Retinal pigment epithelial cell (primary cell): ENCODE measurements at places on chromosomes 13 and 19.

GRCh38 chr13:114115191-114115671, 17.2 kb downstream of the RASA3 start:
- no peak for DNase-seq

GRCh38 chr13:51158365-51158764, 47.3 kb upstream of the C13orf42 start:
- no peak for DNase-seq

- DNase-seq, result no peak
Observed at GRCh38 chr13:24005755-24006281, 108.5 kb upstream of the C1QTNF9B start.

- no peak for DNase-seq
Observed at GRCh38 chr19:48686088-48686487, 9.7 kb upstream of the FUT2 start.

DNA sequence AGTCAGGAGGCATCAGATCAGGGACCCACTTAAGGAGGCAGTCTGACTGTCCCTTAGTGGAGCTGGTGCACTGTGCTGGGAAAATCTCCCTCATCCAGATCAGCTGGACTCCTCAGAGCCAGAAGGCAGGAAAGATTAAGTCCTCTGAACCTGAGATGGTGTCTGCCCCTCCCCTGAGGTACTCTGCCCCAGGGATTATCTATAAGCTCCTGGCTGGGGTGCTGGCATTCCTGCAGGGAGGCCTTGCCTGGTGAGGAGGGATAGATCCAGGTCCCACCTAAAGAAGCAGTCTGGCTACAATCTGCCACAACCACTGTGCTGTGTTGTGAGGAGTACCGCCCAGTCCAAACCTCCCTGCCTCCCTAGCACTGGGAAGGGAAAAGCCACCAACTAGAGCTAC, 81.2 kb downstream of the NHLRC3 start:
- DNase-seq, result peak; percentile 30

DNA sequence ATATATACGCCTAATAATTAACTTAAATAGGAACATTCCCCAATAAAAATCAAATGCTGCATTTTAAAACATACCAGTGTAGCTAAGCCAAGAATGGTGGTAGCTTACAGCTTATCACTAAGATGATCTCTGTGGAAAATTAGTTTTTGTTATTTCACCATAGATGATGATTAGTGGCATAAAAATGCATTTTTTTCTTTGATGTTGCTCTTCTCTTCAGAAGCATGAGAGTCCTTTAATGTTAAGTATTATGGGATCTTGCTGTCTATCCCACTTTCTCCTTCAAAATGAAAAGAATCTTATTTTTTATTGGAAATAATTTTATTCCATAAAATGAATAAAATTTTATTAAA, 731.0 kb downstream of the SLITRK1 start:
- DNase-seq, result peak; percentile 2

GRCh38 chr13:29479716-29480492, 115.6 kb downstream of the SLC7A1 start:
- DNase-seq, result no peak

DNA sequence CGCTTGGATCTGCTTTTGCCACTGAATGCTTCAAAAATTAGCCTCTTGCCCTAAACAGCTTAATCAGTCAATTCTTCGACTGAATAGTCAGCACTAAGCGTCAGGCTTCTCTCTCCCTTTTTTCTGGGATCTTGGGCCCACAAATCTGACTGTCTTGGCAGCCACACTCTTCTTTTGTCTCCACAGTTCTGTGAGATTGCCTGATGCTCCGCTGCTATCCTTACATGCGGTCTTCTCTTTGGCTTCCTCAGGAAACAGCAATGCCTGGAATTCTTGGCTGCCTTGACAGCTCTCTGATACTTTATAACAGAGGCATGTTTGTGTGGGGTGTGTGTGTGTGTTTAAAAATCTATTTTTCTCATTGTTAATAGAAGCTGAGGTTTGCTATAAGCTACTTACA, 32.6 kb downstream of the ERCC5 start:
- DNase-seq, result peak; percentile 6

- DNase-seq, result no peak
Observed at GRCh38 chr19:8302357-8302691, 5.8 kb downstream of the CD320 start.

DNA sequence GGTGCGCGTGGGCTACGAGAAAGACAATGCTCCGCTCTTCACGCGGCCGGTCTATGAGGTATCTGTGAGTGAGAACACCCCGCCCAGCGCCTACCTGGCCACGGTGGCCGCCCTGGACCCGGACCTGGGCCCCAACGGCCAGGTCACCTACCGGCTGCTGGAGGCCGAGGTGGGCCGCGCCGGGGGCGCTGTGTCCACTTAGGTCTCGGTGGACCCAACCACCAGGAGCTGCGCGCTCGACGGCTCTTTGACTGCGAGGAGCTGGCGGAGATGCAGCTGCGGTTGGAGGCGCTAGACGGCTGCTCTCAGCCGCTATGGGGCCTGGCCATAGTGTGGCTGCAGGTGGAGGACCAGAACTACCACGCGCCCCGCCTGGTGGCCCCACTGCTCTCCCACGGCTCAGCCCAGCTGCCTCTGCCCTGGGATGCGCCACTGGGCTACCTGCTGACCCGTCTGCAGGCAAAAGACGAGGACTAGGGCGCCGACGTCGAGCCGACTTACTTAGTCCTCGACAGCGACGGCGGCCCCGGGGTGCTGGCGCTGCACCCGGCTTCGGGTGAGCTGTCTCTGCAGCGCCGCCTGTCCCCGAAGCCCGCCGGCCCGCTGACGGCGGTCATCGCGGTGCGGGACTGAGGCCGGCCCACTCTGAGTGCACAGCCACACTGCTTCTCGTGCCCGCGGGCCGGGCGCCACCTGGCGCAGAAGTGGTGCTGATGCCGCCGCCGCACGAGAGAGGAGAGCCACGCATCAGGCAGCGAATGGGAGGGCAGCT, 173.0 kb downstream of the OLFM4 start:
- DNase-seq, result no peak

DNA sequence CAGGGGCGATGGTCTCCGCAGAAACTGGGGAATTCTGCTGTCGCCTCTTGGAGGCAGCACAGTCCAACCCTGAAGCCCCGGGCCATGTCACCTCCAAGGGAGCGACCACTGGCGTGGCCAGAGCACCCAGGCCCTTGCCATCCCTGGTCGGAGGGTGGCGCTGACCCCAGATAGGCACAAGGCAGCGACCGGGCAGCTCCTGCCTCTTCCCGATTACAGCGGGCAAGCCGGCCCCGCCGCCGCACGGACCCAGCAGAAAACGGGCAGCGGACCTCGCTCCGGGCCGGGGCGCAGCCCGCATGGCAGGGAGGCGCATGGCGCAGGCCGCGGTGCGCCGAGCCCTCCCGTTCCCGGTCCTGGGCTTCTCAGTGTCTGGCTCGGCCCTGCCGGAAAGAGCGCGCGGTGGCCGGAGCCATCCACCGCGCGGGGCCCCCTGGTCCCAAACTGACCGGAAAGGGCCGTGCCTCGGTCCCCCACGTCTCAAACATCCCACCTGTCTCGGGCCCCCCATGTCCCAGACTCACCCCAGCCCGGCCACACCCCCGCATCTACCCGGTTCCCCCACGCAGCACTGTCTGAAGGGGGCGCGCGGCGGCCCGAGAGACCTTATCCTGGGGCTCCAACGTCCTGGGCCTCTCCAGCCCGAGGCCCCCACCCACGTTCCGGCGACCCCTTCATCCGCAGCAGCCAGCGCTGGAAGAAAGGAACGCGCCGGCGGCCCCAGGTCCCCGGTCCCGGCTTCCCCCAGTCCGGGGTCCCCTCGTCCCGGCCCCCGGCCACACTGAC, 727 bp downstream of the CERS1 start:
- DNase-seq, result no peak

- DNase-seq, result no peak
Observed at GRCh38 chr13:46606970-46607369, 54.0 kb downstream of the LRCH1 start.

DNA sequence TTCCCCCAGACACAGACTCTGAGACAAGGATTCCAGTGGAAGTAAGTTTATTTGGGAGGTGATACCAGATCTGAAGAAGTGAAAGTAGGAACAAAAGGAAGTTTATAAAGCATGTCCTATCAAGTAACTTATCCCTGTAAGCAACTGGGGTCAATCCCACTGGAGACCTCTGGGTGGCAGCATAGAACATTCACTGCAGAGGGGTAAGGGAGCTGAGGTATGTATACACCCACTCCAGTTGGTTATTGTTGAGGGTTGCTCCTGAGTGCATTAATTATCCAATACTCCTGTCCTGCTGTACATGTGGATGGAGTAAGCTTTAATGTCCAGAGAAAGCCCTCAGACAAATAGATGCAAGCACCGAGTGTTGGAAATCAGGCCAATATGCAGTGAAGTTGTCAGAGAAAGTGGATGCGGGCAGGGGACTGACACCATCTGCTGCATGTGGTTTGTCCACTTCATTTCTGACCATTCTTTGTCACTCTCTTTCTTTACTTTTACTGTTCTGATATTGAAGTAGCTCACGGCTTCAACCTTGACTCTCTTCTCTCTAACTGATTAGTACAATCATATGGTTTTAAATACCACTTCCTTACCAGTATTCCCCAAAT, 46.7 kb downstream of the NOTCH3 start:
- no peak for DNase-seq

DNA sequence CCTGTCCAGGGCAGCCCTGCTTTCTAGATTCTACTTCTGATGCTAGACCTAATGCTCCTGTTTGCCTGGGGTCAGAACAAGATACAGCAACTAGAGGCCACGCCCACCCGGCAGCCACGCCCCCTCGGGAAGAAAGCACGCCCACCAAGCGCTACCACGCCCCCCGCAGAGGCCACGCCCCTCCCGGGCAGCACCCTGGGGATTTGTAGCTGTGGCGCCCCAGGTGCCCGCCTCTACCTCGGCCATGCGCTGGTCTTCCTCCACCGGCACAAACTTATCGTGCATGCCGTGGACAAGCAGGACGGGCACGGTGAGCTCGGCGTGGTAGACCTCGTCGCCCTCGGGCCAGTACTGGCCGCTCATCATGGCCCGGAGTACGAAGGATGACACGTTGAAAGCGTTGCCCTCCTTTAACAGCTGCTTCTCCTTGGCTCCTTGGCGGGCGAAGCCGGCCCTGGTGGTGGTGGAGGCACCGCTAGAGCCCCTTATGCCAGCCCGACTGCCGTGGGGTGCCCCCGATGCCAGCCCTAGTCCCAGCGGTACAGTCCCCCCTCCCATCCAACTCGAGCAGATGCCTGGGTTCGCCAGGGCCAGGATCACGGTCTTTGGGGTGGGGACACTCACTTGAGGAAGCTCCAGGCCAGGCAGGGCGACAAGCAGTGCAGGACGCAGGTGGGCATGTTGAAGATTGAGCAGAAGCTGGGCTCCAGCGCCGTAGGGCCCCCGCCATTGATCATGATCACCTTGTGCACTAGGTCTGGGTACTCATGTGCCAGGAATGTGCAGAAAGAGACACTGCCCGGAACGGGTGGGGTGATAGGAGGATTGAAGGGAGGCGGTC, 9.0 kb downstream of the ABHD8 start:
- no peak for DNase-seq

DNA sequence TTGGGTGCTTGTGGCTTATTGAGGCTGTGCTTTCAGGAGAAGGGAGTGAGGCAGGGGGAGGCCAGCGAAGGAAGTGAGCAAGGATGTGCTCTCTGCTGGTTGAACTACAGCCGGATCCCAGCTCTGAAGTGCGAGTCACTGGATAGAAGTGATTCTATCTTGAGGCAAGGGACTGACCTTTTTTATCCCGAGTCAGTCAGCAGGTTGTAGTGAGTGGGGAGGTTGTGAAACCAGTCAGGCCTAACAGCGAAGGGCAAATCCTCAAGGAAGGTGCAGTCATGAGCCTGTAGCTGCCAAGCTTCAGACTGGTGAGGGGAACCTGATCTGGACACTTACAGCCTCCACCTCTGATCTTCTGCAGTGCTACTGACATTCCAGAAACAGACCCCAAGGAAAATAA, 18.6 kb downstream of the SCEL start:
- no peak for DNase-seq

DNA sequence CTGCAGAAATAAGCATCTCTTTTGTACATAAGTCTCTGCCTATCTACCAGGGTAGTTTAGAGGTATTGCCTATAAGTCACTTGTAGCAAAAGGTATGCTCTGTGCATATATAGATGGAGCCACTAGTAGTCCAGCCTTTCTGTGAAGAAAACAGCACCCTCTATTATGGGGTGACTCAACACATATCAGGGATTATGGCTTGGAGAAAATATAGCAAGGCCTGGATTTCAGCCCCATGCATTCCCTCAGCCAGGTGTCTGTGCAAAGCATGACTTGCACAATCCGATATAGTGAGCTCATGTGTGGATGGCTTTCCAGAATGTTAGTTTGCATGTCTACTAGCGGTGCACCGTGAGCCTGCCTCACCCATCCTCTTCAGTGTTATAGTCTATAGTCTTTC, 13.4 kb upstream of the NALCN start:
- DNase-seq, result no peak

DNA sequence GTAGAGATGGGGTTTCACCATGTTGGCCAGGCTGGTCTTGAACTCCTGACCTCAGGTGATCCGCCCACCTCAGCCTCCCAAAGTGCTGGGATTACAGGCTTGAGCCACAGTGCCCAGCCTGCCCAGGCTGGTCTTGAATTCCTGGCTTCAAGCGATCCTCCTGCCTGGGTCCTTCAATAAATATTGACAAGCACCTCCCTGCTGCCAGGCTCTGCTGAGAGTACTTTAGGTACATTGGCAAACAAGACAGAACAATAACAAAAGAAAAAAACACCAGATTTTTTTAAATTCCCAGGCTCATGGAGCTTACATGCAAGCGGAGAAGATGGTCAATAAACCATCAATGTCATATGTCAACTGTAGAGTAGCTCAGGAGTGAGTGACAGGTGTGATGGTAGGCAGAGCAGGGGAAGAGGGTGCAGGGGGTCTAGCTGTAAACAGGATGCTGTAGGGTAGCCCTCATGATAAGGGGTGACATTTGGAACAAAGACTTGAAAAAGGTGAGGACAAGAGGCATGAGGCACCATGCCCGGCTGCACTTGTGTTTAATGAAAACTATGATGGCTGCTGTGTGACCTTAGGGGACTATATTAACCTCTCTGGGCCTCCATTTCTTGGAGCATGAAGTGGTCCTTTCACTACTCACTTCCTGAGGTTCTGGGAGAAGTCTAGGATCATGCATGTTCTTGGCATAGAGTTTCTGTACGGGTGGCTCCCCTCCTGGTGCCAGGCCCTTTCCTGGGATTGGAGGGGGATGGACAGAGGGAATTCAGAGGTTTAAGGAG, 19.6 kb downstream of the SULT2B1 start:
- DNase-seq, result no peak

DNA sequence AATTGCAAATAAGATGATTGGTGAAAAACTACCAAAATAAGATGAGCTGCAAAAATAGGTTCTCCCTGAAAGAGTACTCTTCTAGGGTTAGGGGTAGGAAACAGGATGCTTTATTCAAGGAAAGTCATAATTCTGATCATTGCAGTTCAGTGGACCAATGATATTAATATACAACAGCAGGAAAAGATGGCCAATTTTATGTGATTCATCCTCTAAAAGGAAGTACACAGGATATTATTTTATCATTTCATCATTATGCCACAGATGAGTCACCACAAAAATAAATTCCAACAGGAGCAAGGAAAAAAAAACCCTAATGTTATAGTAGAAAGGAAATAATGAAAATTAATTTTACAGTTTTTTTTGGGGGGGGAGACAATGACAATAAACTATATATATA, 205.0 kb downstream of the NALCN start:
- no peak for DNase-seq

GRCh38 chr19:47456721-47457474, 14.8 kb downstream of the SLC8A2 start:
- DNase-seq, result no peak

GRCh38 chr19:51462681-51463080, 4.4 kb upstream of the SIGLEC8 start:
- DNase-seq, result no peak

GRCh38 chr13:106375085-106375484, 160.4 kb downstream of the EFNB2 start:
- no peak for DNase-seq

GRCh38 chr13:65540175-65540574, 1690.0 kb downstream of the PCDH9 start:
- no peak for DNase-seq
